ENCODE measurements at places on chromosomes 6 and 20.

DNA sequence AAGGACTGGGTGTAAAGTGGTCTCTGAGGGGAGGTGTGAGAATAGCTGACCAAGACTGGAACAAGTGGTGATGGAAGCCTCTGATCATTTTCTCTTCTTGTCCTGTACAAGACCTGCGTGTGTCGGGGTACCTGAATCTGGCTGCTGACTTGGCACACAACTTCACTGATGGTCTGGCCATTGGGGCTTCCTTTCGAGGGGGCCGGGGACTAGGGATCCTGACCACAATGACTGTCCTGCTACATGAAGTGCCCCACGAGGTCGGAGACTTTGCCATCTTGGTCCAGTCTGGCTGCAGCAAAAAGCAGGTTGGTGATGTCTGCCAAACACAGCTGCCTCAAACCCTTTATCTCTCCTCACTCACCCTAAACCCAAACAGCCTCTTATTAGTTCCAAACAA is 1.7 kb upstream of the HSD17B8 start:
- no peak for DNase-seq

GRCh38 chr6:50707652-50708300 is 5.5 kb upstream of the TFAP2D start:
- DNase-seq: no peak

DNA sequence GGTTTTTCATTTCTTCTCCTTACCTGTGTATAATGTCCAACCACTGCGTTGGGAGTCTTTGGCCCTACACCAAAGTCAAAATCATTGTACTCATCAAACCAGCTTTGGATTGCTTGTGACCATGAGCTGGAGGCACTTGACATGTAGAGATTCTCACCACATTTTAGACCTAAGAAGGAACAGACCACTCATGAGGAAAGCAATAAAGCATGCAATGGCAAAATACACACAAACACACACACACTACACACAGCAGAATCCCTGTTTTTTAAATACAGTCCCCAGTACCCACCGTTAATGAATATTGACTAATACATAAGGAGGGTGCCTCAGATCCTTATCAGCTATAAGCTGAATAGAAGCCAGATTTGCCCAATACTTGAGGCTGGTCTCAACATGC is 10.5 kb downstream of the CRISP3 start:
- DNase-seq: no peak

GRCh38 chr20:34952671-34953070 is 2.9 kb downstream of the GSS start:
- no peak for DNase-seq
